ENCODE measurements at places on chromosomes 1 and 21. TPM values are rescaled to one million over a fixed set of nuclear protein-coding genes. Genes with fewer than 3 reads are reported as not detected.

DNA sequence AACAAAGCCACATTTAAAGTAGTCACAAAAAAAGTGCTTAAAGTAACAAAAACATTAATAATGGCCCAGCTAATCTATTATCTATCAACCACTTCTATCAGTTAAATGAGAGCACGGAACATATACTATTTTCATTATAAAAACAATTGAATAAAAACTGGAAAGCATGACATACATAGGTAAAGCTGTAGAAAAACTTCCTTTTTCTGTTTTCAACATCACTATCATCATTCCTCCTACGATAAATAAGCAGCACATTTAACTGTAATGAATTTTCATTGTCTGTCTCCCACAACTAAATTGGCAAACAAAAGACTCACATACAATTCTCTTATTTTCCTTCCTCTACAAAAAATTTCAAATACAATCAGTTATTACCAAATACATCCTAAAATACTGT lies 96.4 kb upstream of the DPH5 start:
- no peak for DNase-seq

DNA sequence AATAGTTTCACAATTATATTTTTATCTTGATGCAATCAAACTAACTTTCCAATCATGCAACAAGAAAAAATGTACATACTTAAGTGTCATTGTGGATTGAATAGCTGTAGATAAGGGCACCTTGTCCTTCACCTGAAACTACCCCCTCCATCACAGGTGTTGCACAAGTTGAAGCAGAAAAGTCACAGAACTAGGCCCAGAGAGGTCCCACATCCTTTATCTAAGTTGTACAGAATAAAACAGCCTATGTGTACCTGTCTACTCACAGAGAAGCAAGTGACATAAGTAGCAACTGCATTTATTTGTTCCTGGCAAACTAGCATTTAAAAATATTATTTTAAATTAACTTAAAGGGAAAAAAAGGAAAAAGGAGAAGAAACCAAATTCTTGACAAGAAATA lies 256.8 kb downstream of the FAF1 start:
- DNase-seq: no peak

Gene GCSAML
- not detected for total RNA-seq

- peak; percentile 47 for DNase-seq
Observed at GRCh38 chr1:27403065-27403726, 10.8 kb downstream of the GPR3 start.

Gene KRTAP8-1
- total RNA-seq: not detected

Gene SPRR2G
- total RNA-seq: not detected

DNA sequence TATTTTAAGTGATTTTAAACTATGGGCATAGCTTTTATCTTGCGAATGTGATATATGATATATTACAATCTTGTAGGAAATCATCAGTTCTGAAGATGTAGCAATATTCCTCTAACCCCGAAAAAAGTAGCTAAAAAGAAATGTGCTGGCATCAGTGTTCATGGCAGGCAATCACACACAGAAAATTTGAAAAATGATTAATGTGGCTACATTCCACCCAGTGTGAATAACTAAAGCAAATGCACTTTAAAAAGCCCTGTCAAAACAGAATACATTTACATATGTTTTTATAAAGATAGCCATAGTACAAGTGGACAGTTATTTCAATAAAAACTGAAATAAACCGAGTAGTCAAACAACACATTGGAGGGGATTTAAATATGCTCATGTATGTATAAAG lies 260.2 kb downstream of the HHAT start:
- no peak for DNase-seq

GRCh38 chr1:204873176-204873575 lies 2.5 kb downstream of the NFASC start:
- no peak for DNase-seq

DNA sequence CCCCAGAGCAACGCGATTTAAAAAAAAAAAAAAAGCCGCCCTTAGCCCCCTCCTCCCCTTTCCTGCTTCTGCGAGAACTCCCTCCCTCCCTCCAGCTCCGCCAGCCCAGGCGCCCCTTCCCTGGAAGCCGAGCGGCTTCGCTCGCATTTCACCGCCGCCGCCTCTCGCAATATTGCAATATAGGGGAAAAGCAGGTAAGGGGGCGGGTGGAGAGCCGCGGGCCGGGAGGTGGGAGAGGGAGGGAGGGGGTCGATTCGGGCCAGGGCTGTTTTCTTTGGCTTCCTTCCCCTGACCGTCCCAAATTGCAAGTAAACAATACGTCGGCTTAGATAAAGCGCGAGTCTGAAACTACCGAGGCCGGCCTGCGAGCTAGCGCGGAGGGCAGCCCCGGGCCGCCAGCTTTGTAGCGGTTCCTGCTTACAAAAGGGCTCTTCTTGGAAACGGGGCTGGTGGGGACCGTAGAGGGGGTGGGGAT lies 408 bp downstream of the LMO4 start:
- DNase-seq: peak; percentile 49

DNA sequence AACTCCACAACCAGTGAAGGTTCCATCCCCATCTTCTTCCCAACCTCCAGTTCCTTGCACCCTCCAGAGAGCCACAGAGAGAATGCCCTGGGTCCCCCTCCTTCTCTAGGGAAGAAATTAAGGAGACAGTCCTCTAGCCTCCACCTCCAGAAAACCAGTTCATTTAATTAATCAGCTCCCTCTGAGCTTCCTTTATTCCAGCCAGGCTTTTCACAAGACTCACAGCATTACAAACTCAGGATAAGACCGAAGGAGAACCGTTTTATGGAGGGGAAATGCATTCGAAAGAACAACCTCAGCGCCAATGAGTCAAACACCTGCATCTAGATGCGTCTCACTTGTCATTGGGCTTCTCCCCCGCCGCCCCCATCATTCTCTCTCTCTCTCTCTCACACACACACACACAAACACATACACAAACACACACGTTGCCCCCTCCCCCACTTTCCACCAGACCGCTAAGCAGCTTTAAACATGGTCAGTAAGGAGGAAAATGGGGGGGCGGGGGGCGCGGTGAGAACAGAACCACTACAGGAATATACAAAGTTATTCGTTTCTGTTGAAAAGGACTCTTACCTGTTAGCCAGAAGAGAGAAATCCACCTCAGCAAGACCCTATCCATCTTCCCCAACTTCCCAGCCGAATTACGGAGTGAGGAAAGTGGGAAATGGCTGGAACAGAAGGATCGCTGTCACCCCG lies 544 bp downstream of the ILDR2 start:
- peak; percentile 22 for DNase-seq

DNA sequence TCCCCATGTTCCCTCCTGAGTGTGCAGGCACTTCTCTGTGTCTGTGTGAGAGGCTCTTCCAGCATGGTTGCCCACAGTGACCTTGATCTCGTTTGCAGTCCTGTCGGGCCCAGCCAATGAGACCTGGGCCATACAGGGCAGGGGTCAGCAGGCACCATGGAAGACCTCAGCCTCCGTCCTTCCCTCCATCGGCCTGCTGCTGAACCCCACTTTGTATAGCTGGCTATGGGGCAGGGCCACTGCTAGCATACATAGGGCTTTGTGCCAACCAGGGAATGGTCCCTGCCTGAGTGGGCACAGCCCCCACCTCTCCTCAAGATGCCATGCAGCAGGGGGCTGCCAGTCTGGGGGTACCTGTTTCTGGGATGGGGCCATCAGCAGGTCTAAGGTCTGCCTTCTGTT lies 3.8 kb downstream of the C1orf35 start:
- no peak for DNase-seq
